ENCODE measurements at places on chromosomes 6 and 20.

DNA sequence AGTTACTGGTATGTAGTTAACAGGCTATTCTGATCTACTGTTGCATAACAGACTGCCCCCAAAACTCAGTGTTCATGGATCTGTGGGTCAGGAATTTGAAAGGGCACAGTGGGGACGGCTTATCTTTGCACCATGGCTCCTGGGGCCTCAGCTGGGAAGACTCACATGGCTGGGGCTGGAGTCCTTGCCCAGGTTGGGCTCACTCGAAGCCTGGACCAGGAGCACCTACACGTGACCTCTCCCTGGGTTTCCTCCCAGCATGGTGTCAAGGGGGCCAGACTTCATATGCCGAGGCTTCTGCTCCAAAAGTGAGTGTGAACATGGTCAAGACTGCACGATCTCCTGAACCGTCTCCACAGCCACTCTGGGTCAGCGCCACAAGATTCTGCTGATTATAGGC, 11.7 kb downstream of the SYNDIG1 start:
- no peak for DNase-seq

- no peak for DNase-seq
These were observed 569.6 kb upstream of the GJE1 start for GRCh38 chr6:141562851-141563763.

GRCh38 chr6:44856479-44856878, 469.0 kb downstream of the CDC5L start:
- no peak for DNase-seq

- DNase-seq: no peak
These were observed 33.4 kb upstream of the XRN2 start for GRCh38 chr20:21269772-21270171.

DNA sequence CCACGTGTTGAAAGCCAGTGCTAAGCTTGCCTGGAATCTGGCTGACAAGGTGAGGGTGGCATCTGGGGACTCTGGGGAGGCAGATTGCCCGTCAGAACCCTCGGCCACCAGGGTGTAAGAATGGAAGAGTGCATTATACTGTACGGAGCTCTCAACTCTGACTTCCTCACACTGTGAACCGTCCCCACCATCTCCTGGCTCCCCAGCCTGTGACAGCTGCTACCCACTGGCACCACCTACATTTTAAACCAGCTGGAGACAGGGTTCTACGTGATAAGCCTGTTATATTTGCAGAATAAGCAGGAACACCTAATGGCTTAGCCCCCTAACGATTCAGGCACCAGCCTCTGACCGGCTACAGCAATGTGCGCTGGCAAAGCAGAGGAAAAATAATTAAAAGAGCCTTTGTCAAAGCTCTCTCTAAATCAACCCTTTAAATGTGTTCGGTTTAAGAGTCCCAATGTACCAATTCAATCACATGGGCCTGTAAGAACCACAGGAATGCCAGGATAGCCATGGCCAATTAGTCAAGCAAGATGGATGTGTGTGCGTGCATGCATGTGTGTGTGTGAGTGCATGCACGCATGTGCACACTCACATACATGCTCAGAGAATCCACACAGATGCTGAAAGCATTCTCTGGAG, 89.1 kb upstream of the TAB2 start:
- DNase-seq: no peak

DNA sequence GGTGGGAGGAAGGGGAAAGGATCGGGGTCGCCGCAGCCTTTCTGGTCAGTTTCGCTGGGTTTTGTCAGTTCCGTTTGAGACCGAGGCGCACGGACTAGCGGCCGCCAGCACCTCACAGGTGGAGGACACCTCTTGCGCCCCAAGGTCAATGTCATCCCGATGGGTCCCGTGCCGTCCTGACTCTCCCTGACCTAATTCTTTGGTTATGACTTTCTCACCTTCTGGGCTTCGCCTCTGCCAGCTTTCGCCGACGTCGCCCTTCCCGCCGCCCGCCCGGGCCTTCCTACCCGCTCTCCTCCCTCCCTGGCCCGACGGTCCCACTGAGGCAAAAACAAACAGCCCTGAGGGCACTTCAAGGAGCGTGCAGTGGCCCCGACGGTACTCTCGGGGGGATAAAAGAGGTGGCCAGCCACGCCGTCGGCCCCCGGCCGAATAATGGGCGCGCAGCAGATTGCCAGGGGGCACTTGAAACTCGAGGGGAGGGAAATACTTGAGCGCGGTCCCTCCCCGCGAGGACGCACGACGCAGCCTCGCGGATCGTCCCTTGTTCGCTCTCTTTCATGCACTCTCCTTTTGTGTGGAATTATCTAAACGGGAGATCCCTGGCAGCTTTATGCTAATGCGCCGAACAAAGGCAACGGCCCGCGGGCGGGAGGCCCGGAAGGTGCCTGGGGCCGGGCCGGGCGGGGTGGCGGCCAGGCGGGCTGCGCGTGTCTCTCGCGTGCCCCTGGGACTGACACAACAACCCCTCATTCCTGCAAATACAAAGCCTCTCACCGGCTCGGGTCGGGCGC, 3.9 kb upstream of the INSM1 start:
- no peak for DNase-seq

All from D721Med (cell line).